ENCODE measurements at places on chromosomes 11 and 22.

DNA sequence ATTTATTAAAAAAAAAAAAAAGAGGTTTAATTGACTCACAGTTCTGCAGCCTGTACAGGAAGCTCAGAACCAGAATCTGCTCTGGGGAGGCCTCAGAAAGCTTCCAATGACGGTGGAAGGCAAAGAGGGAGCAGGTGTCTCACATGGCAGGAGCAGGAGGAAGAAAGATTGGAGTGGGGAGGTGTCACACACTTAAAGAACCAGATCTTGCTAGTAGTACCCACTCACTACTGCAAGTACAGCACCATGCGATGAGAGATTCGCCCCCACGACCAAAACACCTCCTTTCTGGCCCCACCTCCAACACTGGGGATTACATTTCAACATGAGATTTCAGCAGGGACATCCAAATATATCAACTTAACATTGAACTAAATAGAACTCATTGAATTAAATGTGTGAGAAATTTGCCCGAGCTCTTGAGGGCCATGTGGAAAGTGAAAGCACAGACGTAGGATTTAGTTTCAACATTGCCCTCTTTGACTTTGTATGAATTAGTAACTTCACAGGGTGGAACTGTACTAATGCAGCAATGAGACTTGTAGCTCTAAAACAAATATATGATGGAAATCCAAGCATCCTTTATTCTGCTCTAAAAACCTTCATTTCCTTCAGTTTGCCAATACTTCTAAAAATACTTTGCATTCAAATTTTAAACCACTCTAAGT, 628.2 kb downstream of the FAM181B start:
- DNase-seq = no peak

DNA sequence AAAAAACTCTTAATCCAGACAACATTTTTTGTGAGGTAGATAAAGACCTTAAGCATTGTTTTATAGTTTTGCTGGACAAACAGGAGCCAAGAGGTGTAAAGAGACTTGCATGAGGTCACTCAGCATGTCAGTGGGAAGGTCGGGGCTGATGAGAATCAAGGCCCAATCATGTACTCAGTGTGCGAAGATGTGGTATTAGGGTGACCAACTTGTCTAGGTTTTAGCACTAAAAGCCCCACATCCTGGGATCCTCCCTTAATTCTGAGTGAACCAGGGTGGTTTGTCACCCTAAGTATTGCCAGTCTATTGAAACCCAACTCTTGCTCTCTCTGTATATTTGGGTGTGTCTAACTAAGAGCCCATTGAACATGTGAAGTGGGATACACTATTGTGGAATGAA, 19.5 kb upstream of the SORL1-AS1 start:
- DNase-seq = no peak

GRCh38 chr11:81092522-81092921, 1641.1 kb downstream of the FAM181B start:
- no peak for DNase-seq

DNA sequence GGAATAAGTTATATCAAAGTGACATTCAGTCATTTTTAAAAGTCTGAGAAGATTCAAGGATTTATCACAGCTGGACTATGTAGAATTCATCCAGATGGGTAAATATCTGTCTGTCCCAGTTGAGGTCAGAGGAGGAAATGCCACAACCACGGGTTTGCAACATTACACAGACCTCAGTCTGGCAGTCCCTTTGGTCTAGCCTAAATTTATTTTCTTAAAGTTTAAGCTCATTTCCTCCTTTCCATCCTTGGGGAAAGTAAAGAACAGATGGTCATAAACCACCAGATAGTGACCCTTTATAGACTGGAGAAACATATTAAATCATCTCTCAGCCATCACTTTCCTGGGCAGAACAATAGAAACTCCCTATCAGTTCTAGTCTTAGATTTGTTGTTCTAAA, 238.4 kb upstream of the DDI1 start:
- DNase-seq = peak; percentile 60

DNA sequence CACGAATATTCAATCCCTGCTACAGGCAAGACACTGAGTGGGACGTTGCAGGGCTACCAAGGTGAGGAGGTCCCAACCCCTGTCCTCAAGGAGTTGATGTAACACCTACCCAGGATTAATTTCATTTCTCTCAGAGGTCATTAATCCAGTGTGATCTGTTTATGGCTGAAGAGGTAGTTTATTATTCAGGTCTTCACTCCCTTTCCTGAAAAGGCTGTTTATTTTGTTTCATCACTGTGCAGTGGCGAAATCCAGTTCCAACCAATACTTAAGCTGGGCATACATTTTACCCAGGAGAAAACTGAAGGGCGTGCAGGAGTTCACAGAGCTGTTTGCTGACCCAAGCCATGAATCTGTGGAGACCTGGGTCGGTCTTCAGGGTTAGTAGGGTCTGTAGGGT, 2.7 kb upstream of the PTPRJ start:
- no peak for DNase-seq

GRCh38 chr11:83020942-83021779, 50.5 kb downstream of the RAB30 start:
- no peak for DNase-seq

DNA sequence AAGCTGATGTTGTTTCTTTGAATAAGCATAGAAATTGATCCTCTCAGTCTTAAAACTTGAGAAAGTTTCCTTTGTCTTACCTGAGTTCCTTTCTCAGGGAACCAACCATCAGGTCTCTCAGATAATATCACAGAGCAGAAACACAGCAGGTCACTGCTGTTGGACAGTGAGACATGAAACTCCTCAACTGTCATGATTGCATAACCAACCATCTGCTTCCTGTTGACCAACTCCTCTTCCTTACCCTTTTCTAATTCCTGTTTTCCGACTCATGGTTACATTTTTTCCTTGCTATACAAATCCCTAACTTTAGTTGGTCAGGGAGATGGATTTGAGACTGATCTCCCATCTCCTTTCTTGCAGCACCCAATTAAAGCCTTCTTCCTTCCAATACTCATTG, 845.3 kb downstream of the FAM181B start:
- no peak for DNase-seq

DNA sequence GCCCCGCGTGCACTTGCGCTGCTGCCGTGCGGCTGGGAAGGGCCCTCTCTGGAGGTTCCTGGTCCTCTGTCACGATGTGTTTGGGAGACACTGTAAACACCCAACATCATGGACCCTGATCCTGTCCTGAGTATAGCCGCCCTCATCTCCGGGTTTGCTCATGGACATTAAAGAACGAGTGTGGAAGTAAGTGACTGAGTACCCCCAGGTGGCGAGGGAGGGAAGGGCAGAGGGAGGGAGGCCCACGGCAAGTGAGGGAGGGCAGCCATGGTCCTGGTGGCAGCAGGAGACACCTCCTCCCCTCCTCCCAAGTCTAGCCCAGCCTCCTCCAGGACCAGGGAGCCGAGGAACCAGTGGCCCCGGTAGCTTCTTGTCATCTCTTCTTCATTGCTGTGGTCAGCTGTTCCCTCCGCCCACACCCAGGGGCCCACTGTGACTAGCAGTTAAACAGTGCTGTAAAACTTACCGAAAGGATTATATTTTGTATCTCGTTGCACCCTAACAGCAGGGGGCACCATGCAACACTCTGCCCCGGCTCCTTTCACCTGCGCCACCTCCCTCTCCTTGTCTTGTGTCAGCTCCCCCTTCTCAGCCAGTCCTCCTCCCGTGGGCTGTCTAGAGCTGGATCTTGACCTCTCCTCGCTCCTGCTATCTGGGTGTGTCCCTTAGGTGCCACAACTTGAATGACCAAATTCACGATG, 566.5 kb upstream of the B3GAT1 start:
- DNase-seq = no peak

DNA sequence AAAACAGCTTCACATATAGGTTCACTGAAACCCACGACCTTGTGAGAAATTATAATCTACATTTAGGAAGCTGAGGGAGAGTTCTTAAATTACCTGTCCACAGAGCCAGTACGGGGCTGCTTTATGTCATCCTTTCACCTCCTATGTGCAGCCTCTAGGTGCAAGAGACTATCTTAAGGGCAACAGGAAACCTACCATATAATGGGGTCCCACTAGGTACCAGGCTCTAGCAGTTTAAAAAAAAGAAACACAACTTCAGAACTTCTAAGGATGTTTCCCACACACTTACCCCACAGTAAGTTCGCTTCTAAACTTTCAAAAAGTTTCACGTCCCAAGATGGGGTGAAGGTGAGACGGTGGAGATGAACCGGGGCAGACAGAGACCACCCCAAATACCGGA, 573 bp downstream of the STK33 start:
- no peak for DNase-seq

DNA sequence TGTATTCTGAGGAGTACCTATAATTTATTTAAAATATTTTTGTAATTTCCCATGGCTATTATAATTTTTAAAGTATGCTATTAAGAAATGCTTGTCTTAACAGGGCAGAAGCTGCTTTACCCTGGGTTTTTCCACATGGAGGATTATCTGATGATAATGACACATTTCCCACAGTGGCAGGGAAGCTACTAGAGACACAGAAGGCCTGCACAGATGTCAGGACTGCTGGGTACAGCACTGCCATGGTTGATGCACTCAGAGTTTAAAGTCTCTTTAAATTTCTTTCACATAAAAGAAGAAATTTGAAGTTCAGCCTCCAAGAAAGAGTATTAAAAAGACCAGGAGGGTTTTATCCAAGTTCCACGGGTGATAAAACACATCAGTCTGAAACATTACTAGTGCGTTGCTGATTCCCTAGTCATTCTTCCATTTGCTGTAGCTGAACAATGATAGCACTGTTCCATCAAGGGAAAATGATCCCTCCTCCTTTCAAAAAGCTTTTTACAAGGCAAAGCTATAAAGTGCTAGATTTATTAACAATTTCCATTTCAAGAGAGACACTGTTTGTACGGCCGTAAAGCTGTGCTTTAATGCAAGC, 363.0 kb downstream of the CNTN5 start:
- no peak for DNase-seq

- no peak for DNase-seq
Measured at GRCh38 chr11:123197711-123198110, 2.7 kb upstream of the CLMP start.

DNA sequence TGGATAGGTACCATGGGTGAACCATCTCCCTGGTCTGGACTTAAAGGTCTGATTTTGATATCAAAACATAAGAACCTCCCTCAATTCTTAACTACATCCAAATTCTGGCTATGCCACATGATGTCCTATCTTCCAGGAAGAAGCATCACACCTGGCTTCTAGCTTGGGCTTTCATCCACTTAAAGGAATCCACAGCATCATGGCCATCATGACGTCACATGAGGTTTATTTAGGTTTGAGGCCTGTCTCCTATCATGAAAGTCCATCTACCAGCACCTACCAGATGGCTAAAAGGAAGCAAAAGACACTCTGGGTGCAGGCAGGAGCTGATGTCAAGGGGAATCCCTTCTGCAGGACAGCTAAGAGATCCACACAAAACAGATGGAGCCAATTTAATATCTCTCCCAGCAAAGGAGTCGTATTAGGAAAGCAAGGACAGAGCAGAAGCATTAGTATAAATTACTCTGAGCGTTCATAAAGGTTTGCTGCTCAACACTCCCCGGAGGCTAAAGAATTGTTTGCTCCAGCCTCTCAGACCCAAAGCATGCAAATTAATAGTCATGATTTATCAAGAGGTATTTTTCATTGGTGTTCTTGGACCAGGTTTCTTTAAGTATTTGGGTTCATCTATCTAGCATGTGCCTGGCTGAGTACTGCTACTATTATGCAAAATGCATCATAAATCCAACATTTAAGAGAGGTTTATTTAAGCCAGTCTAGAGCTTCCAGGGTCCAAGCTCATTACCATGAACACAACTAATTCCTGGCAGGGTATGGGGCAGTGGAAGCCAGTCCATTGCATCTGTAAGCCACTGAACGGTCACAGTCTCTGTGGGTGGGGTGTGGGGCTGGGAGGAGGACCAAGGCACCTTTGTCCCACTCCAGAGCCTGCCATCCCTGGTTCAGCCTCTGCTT, 47.2 kb downstream of the GALNT18 start:
- no peak for DNase-seq

GRCh38 chr11:47943721-47944586, 36.4 kb upstream of the PTPRJ start:
- no peak for DNase-seq

DNA sequence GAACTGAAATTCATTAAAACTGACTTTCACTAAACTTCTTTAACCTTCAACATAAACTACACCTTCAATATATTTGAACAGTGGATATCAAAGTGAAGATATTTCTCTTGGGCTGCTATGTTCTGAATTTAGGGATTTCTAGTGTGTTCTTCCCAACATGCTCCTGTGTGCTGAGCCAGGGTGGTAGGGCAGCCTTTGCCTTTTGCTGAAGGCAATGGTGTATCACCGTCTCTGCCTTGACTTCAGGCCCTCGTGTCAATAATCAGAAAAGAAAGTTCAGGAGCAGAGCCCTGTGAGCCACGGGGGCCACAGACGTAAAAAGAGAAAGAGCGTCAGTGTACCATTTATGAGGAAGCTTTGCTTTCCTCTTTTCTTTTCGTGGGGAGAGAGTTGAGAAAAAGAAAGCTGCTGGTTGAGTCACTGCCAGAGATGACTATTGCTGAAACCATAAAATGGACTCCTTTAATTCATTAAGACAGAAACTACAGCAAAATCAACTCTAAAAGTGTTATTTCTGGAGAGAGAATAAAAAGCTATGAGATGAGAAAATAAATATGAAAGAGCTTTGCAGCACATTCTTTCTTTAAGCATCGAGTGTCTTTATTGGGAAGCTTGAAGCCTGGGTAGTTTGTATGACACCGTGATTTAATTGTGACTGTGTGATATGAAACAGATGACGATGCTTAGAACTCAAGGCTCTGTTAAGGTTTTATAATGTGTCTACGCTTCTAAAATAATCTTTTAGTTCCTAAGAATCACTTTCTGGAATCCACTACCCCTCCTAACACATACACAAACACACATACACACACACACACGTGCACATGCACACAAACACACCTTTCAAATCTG, 271.8 kb upstream of the MTNR1B start:
- DNase-seq = no peak

GRCh38 chr11:63680834-63681320, 423 bp upstream of the RTN3 start:
- DNase-seq = no peak

Data from GF-D8 (cell line).